Fibroblast of skin of left quadriceps (primary cell): ENCODE measurements at places on chromosomes 2 and 18.

GRCh38 chr2:37654932-37655841 is 16.3 kb downstream of the CDC42EP3 start:
- DNase-seq = no peak

DNA sequence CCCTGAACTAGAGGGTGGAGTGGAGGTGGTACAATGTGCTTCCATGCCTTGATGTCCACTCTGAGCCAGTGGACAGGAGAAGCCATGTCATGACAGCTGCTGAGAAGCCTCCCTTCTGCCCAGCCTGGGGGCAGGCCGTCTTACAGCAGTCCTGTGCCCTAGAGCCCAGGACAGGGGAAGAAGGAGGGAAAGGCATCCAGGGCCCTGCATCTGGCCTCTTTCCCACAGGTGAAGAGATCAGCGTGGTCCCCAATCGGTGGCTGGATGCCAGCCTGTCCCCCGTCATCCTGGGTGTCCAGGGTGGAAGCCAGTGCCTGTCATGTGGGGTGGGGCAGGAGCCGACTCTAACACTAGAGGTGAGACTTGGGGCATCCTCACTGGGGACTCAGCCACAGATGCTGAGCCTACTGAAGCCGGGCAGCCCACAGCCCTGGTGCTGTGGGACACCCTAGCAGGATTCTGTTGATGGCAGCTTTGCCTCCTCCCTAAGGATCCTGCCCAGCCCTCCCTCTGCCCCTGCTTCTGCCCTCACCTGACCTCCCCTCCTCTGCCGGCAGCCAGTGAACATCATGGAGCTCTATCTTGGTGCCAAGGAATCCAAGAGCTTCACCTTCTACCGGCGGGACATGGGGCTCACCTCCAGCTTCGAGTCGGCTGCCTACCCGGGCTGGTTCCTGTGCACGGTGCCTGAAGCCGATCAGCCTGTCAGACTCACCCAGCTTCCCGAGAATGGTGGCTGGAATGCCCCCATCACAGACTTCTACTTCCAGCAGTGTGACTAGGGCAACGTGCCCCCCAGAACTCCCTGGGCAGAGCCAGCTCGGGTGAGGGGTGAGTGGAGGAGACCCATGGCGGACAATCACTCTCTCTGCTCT is 3.1 kb downstream of the IL36RN start:
- DNase-seq = no peak

GRCh38 chr2:134988994-134989605 is 58.1 kb downstream of the MAP3K19 start:
- DNase-seq = peak; percentile 4

GRCh38 chr2:134926231-134926931 is 7.8 kb downstream of the CCNT2 start:
- DNase-seq = peak; percentile 3

GRCh38 chr18:74488354-74488753 is 7.8 kb upstream of the CNDP2 start:
- DNase-seq = no peak

- no peak for DNase-seq
These were observed 20.8 kb downstream of the LDLRAD4 start for GRCh38 chr18:13239171-13239956.

GRCh38 chr18:79377187-79377891 is 18.4 kb upstream of the NFATC1 start:
- DNase-seq = no peak

GRCh38 chr2:74984947-74985637 is 26.6 kb downstream of the POLE4 start:
- DNase-seq = no peak

DNA sequence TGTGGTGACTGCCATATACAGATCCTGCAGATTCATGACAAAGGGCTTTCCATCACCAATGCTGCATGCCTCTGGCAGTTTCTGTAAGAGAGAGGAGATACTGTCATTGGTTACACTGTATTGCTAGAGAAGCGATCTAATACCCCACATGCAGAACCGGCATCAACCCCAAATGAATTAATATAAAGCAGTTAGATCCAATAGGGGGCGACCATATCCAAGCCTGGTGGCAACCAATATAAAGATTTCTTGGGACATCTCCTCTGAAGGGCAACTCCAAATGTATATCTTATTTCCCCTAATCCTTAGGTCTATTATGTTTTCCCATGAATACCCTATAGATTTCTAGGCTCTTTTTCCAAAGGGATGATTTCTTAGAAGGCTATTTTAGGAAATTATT is 17.4 kb upstream of the IHH start:
- DNase-seq = no peak

DNA sequence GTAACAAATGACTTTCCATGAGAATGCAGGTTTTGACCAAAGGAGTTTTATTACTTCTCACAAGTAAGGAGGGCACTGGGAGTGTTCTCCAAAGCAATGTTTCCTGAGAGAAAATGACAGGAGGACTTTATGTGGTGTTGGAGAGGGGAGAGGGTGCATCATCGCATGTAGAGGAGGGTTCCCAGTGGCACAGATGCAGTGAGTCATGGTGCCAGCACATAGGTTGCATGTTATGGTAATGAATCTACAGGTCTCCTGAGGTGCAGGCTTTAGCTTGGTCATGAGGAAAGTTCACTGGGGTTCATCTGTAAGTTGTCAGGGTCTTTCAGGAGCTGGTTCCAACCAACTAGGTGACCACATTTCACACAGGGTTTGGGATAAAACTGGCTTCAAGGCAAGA is 30.4 kb downstream of the NAT8 start:
- no peak for DNase-seq

DNA sequence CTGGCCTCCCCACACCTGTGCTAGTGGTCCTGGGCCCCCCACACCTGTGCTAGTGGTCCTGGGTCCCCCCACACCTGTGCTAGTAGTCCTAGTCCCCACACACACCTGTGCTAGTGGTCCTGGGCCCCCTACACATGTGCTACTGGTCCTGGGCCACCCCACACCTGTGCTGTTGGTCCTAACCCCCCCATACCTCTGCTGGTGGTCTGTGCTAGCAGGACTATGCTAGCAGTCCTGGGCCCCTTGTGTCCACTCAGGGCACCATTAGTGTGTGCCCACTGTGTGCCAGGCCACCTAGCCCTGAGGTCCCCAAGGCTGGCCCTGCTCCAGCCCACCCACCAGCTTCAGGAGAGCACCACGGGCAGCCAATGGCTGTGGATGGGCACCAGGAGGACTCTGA is 558.2 kb upstream of the SALL3 start:
- DNase-seq = no peak

- DNase-seq = peak; percentile 67
These were observed 27.1 kb downstream of the SH2D6 start for GRCh38 chr2:85445316-85446295.

DNA sequence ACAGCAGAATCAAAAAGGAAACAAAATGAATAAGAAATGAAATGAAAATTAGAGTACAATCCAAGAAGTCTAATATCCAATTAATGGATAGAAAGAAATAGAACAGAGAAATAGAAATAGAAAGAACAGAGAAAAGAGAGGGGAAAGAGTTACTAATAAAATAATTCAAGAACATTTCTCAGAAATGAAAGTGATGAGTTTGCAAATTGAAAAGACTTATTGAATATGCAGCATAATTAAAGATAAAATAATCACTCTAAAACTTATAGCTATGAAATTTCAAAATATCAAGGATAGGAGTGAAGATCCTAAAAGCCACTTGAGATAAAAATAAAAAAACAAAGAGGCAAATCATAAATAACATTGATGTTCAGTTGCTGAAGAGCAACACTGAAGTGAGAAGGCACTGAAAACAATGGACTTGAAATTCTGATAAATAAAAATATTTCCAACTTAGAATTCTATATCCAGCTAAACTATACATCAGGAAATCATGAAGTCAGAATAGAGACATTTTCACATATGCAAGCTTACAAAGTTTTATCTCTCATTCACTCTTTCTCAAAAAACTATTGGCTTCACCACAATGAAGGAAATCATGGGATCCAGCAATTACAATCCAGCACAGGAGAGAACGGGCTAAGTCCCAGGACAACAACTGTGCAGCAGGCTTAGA is 155.9 kb upstream of the SPATS2L start:
- no peak for DNase-seq
